ENCODE measurements at places on chromosomes 6 and 20. TPM values are rescaled to one million over a fixed set of nuclear protein-coding genes. Genes with fewer than 3 reads are reported as not detected.

DNA sequence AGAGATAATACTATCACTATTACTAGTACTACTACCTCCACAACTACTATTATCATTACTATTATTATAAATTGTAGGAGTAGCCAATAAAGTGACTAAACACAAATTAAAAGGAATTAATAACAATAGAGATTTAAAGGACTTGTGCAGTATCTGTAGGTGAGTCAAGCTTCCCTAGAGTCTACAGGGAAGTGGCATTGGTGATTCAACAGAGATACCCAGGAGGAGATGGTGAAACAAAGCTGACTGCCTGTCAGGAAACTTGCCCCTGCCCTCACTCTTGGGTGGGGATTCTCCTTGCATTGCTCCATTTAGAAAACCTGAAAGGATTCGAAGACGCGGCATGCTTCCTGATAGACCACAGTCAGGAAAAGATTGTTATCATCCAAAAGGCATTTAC lies 23.3 kb upstream of the BCLAF1 start:
- H3K4me1 ChIP-seq = no peaks in the 10 kb centered on the region
- H3K4me3 ChIP-seq = no peak overlapping the region
- no peaks in the 10 kb centered on the region for H3K36me3 ChIP-seq
- no peak for DNase-seq
- H3K27me3 ChIP-seq = no peaks in the 10 kb centered on the region
- no peak overlapping the region for H3K27ac ChIP-seq

GRCh38 chr6:68654134-68654533 lies 19.1 kb downstream of the ADGRB3 start:
- H3K4me3 ChIP-seq = no peak overlapping the region
- no peaks in the 10 kb centered on the region for H3K36me3 ChIP-seq
- H3K27me3 ChIP-seq = no peaks in the 10 kb centered on the region
- DNase-seq = no peak
- H3K27ac ChIP-seq = no peak overlapping the region
- peaks cover 4% of the 10 kb centered on the region for H3K4me1 ChIP-seq

OR2J3 gene
- not detected for total RNA-seq

TTPAL gene
- 23.7 TPM for total RNA-seq

KIFC1 gene
- total RNA-seq = 2.5 TPM

GRM4 gene
- not detected for total RNA-seq
